ENCODE measurements at places on chromosomes 4 and X. TPM values are rescaled to one million over a fixed set of nuclear protein-coding genes. Genes with fewer than 3 reads are reported as not detected.
A peak's percentile ranks its signal among the peaks of the same experiment; 100 is the strongest.

DNA sequence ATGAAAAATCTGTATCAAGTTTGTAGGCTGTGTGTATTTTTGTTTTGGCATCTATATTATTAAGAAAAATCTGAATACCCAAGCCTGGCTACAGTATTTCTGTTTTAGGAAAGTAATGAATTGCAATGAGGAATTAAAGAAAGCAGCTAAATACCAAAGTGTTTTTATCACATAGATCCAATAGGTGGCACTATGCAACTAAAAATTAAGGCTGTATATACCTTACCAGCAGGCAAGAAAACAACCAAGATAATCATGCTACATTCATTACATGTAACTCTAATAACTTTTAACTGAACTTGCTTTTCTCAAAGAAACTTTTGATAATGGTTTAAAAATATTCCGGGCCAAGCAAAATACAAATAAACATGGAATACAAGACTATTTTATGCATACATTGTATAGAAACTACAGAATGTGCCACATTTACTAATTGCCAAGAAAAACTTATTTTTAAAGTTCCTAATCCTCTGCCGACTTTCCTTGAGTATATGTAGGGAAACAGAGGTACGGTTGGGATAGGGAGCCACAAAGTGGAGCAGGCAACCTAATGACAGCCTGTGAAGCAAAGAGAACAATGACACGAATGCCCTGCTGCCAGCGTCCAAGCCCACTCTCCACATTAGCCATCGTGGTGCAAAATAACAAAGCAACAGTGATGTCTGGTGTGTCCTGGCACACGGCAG is 63.7 kb downstream of the SEC24D start:
- H3K27me3 ChIP-seq = no peaks in the 10 kb centered on the region
- no peaks in the 10 kb centered on the region for H3K36me3 ChIP-seq
- H3K4me3 ChIP-seq = no peak overlapping the region
- DNase-seq = no peak
- H3K27ac ChIP-seq = no peak overlapping the region
- H3K4me1 ChIP-seq = no peaks in the 10 kb centered on the region

- peak overlapping the region; percentile 64 for H3K4me3 ChIP-seq
- DNase-seq = no peak
- no peak overlapping the region for H3K27ac ChIP-seq
- H3K27me3 ChIP-seq = no peaks in the 10 kb centered on the region
- no peaks in the 10 kb centered on the region for H3K36me3 ChIP-seq
Observed at GRCh38 chrX:101349193-101349562, 636 bp upstream of the TIMM8A start.

GRCh38 chrX:31658360-31658759 is 586.5 kb upstream of the FTHL17 start:
- no peaks in the 10 kb centered on the region for H3K36me3 ChIP-seq
- DNase-seq = no peak
- no peaks in the 10 kb centered on the region for H3K27me3 ChIP-seq
- H3K4me1 ChIP-seq = no peaks in the 10 kb centered on the region
- H3K4me3 ChIP-seq = no peak overlapping the region
- H3K27ac ChIP-seq = no peak overlapping the region

GRCh38 chr4:186900232-186900900 is 176.7 kb upstream of the FAT1 start:
- no peak for DNase-seq
- no peak overlapping the region for H3K4me3 ChIP-seq
- no peaks in the 10 kb centered on the region for H3K36me3 ChIP-seq
- H3K4me1 ChIP-seq = no peaks in the 10 kb centered on the region
- no peak overlapping the region for H3K27ac ChIP-seq

GRCh38 chr4:151485541-151486131 is 76.7 kb downstream of the FHIP1A start:
- no peak overlapping the region for H3K27ac ChIP-seq
- H3K4me1 ChIP-seq = peaks cover 4% of the 10 kb centered on the region
- H3K36me3 ChIP-seq = no peaks in the 10 kb centered on the region
- no peak for DNase-seq
- no peak overlapping the region for H3K4me3 ChIP-seq

GRCh38 chr4:99411041-99411440 is 24.1 kb downstream of the ADH7 start:
- DNase-seq = no peak
- no peaks in the 10 kb centered on the region for H3K36me3 ChIP-seq
- H3K27ac ChIP-seq = no peak overlapping the region
- no peaks in the 10 kb centered on the region for H3K27me3 ChIP-seq
- no peaks in the 10 kb centered on the region for H3K4me1 ChIP-seq
- no peak overlapping the region for H3K4me3 ChIP-seq

GRCh38 chr4:182233310-182234090 is 9.7 kb upstream of the TENM3 start:
- no peaks in the 10 kb centered on the region for H3K27me3 ChIP-seq
- H3K4me1 ChIP-seq = no peaks in the 10 kb centered on the region
- H3K36me3 ChIP-seq = no peaks in the 10 kb centered on the region
- DNase-seq = no peak

GRCh38 chr4:131644619-131645018 is 1504.5 kb upstream of the PCDH10 start:
- peak; percentile 28 for DNase-seq
- no peaks in the 10 kb centered on the region for H3K27me3 ChIP-seq
- H3K4me1 ChIP-seq = no peaks in the 10 kb centered on the region
- H3K27ac ChIP-seq = no peak overlapping the region
- H3K4me3 ChIP-seq = no peak overlapping the region

DNA sequence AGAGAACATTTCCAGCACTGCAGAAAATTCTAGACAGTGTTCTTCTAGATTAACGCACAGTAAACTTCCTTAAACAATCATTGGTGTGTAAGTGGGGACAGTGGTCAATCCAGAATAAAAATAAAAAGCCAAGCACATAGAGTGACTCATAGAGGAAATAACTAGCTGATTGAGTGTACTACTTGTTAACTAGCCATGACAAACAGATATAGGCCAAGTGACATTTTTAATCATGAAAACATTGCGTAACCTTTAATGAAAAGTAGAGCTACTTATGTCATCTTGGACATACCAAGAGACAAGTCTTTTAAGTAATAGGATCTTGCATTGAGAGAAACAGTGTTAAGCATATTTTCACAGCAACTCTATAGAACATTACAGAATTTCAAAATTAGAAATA is 233.9 kb upstream of the MAB21L2 start:
- H3K4me1 ChIP-seq = no peaks in the 10 kb centered on the region
- no peaks in the 10 kb centered on the region for H3K36me3 ChIP-seq
- DNase-seq = no peak
- H3K4me3 ChIP-seq = no peak overlapping the region
- no peak overlapping the region for H3K27ac ChIP-seq

GRCh38 chr4:81839347-81840042 is 367.8 kb upstream of the RASGEF1B start:
- H3K36me3 ChIP-seq = no peaks in the 10 kb centered on the region
- no peak overlapping the region for H3K4me3 ChIP-seq
- peaks cover 1% of the 10 kb centered on the region for H3K4me1 ChIP-seq

DNA sequence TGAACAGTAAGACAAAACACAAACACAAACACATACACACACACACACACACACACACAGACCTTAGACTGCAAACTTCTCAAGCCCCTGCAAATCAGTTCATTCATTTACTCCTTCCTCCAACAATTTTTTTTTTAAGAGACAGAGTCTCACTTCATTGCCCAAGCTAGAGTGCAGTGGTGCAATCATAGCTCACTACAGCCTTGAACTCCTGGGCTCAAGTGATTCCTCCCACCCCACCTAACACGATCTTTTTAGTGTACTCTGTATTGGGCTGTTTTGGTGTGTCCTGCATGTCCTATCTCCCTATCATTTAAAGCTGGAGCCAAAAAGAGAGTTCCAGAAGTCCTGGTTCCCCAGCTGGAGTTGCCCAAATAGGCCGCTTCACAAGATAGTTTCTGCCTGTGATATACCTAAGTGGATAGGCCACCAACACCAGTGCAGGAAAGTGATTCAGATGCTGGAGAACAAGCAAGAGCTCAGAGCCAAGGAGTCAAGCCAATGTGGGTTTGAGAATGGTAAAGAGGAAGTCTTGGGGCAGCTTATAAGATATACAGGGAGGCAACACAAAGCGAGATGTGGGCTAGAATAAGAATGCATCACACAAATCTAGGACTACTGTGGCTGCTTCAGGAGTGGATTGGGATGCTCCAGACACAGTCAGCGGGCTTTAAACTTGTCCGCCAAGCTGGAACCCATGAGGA is 85.4 kb upstream of the RAPGEF2 start:
- H3K4me1 ChIP-seq = no peaks in the 10 kb centered on the region
- H3K27me3 ChIP-seq = no peaks in the 10 kb centered on the region
- no peaks in the 10 kb centered on the region for H3K36me3 ChIP-seq
- DNase-seq = no peak
- H3K27ac ChIP-seq = no peak overlapping the region

GRCh38 chr4:68132342-68132741 is 2.7 kb upstream of the TMPRSS11F start:
- no peaks in the 10 kb centered on the region for H3K4me1 ChIP-seq
- no peak overlapping the region for H3K4me3 ChIP-seq
- H3K27ac ChIP-seq = no peak overlapping the region
- H3K36me3 ChIP-seq = no peaks in the 10 kb centered on the region

DNA sequence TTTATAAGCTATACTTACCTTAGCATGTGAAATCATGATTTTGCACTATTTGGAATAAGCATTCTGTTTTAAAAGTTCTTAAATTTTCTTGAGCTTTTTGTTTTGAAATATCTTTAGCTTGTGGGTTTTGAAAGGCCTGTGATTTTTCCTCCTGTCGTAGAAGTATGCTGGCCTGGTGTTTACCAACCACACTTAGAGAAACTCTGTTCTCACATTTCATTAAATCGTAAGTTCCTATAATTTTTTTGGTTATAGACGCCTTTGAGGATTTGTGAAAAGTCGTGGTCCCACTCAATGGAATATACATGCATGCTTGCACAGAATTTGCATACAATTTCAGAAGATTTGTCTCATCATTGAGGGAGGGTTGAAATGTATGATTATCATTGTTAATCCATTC is 63.6 kb downstream of the PDLIM5 start:
- H3K4me3 ChIP-seq = no peak overlapping the region
- H3K36me3 ChIP-seq = no peaks in the 10 kb centered on the region
- no peak for DNase-seq
- no peaks in the 10 kb centered on the region for H3K27me3 ChIP-seq
- peaks cover 7% of the 10 kb centered on the region for H3K4me1 ChIP-seq

DNA sequence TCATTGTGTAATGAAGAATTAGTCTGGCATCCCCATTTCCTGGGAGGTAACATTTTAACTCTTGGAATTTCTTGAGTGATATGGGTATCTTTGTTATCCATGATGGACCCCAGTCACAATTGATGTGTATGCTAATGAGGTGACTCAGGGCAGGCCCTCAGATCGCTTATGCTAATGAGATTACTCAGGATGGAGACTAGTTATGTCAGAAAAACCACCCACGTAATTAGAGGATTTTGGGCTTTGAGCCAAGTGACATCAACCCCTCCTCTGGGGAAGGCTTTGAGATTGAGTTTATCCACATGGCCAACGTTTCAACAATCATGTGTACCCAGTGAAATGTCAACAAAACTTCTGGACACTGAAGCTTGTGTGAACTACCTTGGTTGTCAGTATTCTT is 772.7 kb downstream of the STPG2 start:
- H3K27ac ChIP-seq = no peak overlapping the region
- H3K27me3 ChIP-seq = no peaks in the 10 kb centered on the region
- no peak overlapping the region for H3K4me3 ChIP-seq

GRCh38 chr4:185217408-185217975 is 8.1 kb downstream of the SNX25 start:
- no peak overlapping the region for H3K4me3 ChIP-seq
- no peaks in the 10 kb centered on the region for H3K27me3 ChIP-seq
- H3K4me1 ChIP-seq = no peaks in the 10 kb centered on the region
- no peak for DNase-seq

DNA sequence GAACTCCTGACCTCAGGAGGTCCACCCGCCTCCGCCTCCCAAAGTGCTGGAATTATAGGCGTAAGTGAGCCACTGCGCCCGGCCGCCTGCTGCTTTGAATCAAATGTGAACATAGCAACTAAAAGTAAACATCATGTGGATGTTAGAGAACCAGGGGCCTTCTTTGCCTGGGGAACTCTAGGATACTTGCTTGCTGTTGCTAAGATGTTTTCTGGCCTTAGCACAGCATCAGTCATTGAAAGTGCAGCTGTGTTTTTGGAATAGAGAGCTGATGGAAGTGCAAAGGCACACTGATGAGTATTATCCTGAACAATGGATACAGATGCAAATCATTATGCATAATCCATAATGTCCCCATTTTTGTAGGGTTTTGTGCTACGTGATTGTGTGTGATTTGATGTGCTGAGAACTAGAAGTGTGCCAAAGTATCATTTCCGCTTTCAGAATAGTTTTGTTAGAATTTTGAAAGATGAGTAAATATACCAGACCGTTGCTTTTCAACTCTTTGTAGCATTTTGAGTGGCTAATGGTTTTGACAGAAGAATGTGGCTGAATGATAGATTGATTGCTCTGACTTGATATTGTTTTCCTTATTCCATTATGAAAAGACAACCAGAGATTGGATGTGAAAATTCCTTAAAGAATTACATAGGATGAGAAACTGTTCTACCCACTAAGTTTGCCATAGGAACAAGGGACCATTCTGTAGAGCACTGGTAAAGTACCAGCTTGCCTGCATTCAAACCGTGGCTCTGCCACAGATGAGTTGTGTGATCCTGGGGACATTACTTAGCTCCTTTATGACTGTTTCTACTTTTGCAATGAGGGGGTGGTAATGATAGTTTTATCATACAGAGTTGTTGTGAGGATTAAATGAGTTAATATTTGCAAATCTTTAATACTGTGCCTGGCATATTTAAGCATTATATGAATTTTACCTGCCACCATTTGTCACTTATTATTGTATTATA is 74.7 kb downstream of the REPS2 start:
- H3K4me1 ChIP-seq = no peaks in the 10 kb centered on the region
- no peak overlapping the region for H3K4me3 ChIP-seq
- H3K27me3 ChIP-seq = no peaks in the 10 kb centered on the region
- no peak for DNase-seq

- no peak overlapping the region for H3K4me3 ChIP-seq
- no peaks in the 10 kb centered on the region for H3K36me3 ChIP-seq
- no peaks in the 10 kb centered on the region for H3K4me1 ChIP-seq
- H3K27me3 ChIP-seq = no peaks in the 10 kb centered on the region
- no peak for DNase-seq
Observed at GRCh38 chr4:5206016-5206790, 154.9 kb downstream of the STK32B start.

GRCh38 chrX:153414856-153415510 is 3.7 kb downstream of the ZFP92 start:
- no peak overlapping the region for H3K27ac ChIP-seq
- no peak overlapping the region for H3K4me3 ChIP-seq
- no peak for DNase-seq
- no peaks in the 10 kb centered on the region for H3K4me1 ChIP-seq

The FNIP2 gene
- 32.7 TPM for total RNA-seq

The GAGE2A gene
- total RNA-seq = not detected

The MTMR8 gene
- total RNA-seq = 1.1 TPM

The XKRX gene
- 0.96 TPM for total RNA-seq

The MAGEA11 gene
- not detected for total RNA-seq

The UGT2B10 gene
- total RNA-seq = not detected
